ENCODE measurements at places on chromosomes 7 and 10.

DNA sequence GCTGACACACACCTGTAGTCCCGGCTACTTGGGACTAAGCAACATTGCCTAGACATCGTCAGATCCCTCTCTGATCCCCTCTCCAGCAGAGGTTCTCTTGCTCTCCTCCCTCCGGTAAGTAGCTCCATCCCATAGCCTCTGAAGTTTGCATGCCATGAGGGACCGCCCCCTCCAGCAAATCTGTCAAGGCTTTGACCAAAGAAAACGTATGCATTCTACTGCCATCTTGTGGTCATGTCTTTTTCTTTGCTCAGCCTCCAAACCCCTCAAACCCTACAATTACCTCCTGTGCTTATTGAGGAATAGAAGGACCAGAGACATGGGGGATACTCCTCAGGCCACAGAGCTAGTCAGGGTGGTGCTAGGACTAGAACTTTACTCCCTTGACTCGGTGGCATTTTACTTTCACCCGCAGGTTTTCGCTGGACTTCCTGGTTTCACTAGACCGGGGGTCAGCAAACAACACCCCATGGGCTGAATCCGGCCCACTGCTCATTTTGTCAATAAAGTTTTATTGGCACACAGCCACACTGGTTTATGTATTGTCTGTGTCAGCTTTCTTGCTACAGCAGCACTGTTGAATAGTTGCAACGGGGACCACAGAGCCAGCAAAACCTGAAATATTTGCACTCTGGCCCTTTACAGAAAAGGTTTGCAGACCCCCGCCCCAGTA is 202.6 kb upstream of the FOXK1 start:
- peak; percentile 2 for DNase-seq

DNA sequence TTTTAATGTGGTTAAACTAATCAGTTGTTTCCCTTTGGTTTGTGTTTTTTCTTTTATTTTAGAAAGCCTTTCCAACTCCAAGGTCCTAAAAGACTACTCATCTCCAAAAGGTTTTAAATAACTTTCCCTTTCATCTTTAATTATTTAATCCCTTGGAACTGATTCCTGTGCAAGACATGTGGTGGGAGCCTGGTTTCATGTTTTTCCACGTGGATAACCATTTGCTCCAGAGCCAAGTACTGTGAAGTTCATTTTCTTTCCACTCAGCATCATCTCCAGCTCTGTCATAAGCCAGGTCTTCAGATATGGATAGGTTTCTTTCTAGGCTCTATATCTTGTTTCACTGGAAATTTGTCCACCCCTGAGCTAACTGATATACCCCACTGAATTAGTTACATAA is 16.7 kb downstream of the PPP1R3C start:
- peak; percentile 41 for DNase-seq

- DNase-seq: no peak
These were observed 142.3 kb downstream of the PRPF18 start for GRCh38 chr10:13728898-13729535.

- no peak for DNase-seq
These were observed 138.5 kb upstream of the RET start for GRCh38 chr10:42938351-42938750.

GRCh38 chr10:77643795-77644468 is 6.3 kb upstream of the KCNMA1 start:
- peak; percentile 79 for DNase-seq

- no peak for DNase-seq
These were observed 4.0 kb upstream of the PANK1 start for GRCh38 chr10:89649051-89649450.

GRCh38 chr10:117373823-117374505 is 1.3 kb downstream of the PDZD8 start:
- DNase-seq: peak; percentile 42

DNA sequence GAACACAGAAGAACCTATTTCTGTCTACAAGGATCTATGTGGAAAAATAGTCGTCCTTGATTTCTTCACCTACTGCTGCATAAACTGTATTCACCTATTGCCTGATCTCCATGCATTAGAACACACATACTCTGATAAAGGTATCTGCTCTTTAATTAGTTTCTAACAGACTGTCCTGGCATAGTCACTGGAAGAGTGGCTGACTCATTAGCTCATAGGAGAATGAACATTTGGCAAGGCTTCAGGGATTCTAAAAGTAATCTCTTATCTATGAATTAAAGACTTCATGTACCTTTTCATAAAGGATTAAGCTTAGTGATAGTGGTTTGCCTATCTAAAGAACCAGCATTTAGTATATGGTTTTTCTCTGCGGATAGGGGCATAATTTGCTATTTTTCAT is 4.1 kb downstream of the NHLRC2 start:
- DNase-seq: peak; percentile 41

GRCh38 chr7:70595370-70595754 is 536.6 kb upstream of the GALNT17 start:
- no peak for DNase-seq

- no peak for DNase-seq
These were observed 182.6 kb downstream of the COBL start for GRCh38 chr7:51134013-51134441.

- peak; percentile 72 for DNase-seq
These were observed 218.2 kb upstream of the MDFIC start for GRCh38 chr7:114703677-114704076.

DNA sequence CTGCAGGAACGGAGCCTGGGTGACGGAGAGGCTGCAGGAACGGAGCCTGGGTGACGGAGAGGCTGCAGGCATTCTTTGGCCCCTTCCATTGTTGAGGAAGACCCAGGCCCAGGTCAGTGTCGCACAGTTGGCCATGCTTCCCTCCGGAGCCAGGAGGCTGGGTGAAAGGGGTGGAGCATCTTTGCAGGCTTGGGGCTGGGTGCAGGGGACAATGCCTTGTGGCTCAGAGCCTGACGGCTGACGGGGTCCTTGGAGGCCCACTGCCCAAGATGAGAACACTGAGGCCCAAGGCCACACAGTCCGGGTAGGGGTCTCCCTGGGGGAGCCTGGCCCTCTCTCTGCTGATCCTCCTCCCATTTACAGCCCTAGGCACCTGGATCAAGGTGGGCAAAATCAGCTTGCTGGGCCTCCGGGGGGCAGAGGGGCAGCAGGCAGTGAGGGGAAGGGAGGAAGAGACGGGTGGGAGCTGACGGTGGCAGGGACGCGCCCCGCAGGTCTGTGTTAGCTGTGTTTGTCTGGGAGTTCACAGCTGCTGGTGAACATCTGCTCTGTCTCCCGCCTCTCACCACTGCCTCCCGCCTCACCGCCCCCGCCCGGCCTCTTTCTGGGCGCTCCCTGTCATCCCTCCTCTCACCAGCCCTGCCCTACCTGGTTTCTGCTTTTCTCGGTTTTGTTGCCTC is 30.6 kb upstream of the PCBD1 start:
- peak; percentile 18 for DNase-seq

GRCh38 chr7:157609516-157609915 is 272.7 kb downstream of the DNAJB6 start:
- no peak for DNase-seq

- no peak for DNase-seq
These were observed 20.4 kb downstream of the BCCIP start for GRCh38 chr10:125843603-125844329.

DNA sequence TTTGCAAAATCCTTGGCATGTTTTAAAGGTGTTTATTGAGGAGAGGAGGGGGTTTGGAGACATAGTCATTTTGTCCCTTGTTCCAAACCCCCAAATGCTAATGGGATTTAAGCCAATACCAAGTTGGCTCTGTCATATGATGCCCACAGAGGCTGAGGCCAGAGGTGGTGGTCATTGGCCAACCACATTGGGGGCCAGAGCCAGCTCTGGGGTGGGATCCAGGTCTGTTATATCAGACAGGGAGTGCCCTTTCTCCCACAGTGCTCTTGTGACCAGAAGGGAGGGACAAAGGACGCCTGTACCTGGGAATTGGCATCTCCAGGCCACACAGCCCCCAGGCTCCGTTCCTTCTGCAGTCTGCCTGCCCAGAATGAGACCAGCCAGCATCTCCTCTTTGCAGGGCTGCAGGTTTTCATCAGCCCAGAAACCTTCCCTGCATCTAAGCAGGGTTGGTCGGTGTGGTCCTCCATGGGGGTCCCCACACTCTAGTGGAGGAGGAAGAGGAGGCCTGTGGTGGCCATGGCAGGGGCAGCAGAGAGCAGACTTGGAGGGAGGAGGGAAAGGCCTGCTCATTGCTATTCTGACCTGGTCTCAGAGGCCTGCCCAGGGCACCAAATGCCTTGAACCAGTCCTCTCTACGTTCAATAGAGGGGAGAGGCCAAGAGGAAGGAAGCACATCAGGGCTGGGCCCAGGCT is 17.9 kb downstream of the ADCYAP1R1 start:
- no peak for DNase-seq

- DNase-seq: no peak
These were observed 76.9 kb upstream of the PDCD4 start for GRCh38 chr10:110794808-110795207.
